Activated CD4-positive, alpha-beta T cell treated with anti-CD3 and anti-CD28 coated beads for 1 hour (primary cell): ENCODE measurements at places on chromosomes 3 and 15.

- DNase-seq, result no peak
These were observed 217.8 kb downstream of the UACA start for GRCh38 chr15:70545526-70545925.

DNA sequence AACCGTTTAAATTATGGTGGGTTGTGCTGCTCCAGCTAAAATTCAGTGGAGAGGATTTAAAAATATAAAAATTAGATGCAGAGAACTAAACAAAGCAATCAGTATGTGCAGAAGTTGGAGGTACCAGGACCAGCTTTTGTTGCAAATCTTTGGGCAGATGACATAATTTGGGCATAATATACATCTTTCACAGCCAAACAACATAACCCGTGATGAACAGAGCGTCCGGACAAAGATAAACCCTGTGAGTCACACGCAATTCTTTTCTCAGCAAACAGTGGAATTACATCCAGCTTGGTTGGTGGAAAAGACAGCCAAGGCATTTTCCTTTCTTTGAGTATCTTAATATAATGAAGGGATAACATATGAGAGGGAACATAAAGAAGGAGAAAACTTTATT is 419.4 kb upstream of the ADAMTS9 start:
- no peak for DNase-seq

DNA sequence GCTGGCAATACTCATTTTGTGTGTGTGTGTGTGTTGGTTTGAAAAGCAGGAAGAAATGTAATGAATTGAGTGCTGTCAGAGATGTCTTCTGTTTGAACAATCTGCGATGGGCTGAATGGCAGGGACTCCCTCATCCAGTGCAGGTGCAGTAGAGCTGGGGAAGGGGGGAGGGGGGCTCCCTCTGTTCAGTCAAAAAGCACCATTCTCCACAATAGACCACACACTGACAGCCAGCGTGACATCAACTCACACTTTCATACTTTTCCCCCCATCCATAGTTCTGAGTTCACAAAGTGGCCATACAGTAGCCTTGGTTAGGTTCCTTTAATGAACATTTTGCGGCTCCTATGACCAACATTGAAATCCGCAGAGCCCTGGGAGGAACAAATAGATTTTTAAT is 10.4 kb downstream of the SOX2 start:
- no peak for DNase-seq

DNA sequence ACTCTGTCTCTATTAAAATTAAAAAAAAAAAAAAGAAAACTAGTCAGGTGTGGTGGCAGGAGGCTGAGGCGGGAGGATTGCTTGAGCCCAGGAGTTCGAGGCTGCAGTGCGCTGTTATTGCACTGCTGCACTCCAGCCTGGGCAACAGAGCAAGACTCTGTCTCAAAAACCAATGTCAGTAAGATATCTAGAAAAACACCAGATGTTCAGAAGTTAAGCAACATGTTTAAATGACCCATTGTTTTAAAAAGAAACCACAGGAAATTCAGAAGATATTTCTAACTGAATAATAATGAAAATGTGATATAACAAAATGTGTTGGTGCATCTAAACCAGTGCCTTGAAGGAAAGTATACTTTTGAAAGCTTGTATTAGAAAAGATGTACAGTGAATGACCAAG is 203.4 kb upstream of the CGNL1 start:
- DNase-seq, result no peak

DNA sequence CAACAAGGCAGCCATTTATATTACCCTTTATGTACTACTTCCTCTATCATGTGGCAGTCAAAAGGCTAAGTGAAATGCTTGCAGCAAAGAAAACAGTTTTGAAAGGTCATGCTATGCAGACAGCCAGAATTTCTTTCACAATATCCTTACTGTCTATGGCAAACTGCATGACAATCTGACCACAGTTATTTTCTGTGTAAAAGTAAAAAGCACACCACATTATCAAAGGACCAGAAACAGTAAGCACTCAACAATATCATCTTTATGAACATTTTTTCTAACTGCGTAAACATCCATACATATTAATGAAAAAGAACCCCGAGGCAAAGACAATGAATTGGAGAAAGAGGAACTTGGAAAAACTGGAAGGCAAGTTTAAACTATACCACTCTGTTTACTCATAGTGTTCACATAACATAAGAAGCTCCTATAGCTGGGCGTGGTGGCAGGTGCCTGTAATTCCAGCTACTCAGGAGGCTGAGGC is 47.9 kb downstream of the PIK3CB start:
- DNase-seq, result no peak

- DNase-seq, result no peak
These were observed 22.4 kb downstream of the GYG1 start for GRCh38 chr3:149013726-149014125.

DNA sequence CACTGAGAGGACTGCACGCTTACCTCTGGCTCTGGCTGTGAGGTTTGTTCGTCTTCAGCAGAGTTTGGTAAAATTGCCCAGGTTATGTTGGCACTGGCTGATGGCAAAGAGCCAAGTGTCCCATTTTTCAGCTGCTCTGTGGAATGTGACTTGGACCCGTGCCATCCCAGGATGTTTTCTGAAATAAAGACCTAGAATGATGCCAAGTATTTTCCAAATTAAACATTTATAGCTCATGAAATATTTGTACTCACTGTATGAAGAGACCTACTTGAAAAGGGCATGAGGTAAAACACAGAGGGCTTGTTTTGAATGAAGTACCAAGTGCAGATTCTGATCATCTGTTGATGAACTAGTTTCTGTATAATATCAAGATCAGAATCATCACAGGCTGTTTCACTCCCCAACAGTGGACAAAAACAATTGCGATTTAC is 200.5 kb downstream of the STT3B start:
- DNase-seq, result no peak

- no peak for DNase-seq
These were observed 45.2 kb downstream of the ATP2B2 start for GRCh38 chr3:10459954-10460754.

GRCh38 chr3:176032043-176032442 is 1165.2 kb downstream of the TBL1XR1 start:
- DNase-seq, result no peak

GRCh38 chr3:42827654-42828053 is 18.4 kb downstream of the ACKR2 start:
- no peak for DNase-seq

GRCh38 chr15:75809986-75810750 is 33.1 kb upstream of the UBE2Q2 start:
- DNase-seq, result no peak

DNA sequence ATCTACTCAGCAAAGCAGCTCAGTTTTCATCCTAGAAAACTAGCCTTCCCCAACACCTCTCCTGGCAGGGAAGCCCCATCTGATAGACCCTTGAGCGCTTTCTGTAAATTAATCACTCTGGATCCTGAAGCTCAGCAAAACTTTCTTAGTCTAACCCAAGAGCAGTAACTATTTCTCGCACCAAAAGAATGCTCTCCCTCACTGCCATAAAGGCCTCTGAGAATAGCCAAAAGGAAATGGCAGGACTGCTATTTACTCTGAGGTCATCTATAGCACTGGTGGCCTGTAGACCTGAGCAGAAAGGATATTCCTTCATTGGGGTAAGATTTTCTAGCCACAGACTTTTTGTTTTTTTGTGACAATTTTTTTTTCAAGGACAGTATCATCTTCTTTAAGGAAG is 345.8 kb upstream of the ADAMTS9 start:
- DNase-seq, result no peak

DNA sequence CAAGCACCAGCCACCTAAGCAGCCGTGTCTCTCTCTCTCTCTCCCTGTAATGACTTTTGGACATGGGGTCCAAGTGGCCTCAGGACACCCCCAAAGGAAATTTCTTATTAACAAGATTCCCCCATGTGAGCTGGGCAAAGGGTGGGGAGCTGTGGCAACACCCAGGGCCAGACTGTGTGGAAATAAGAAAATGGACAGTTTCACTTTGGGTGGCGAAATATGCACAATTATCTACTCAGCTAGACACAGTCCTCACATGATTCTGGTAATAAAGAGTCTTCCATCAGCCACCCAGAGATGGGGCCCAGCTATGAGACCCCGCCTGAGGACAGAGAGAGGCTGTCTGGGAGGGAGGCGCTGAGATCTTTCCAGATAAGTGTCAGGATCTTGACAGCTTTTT is 96.8 kb upstream of the TPM1 start:
- DNase-seq, result no peak

- no peak for DNase-seq
These were observed 7.0 kb downstream of the IQSEC1 start for GRCh38 chr3:13066236-13066635.

- no peak for DNase-seq
These were observed 146.3 kb upstream of the RGMA start for GRCh38 chr15:93235269-93235668.

- no peak for DNase-seq
These were observed 108.0 kb upstream of the MEIS2 start for GRCh38 chr15:37208146-37209040.

DNA sequence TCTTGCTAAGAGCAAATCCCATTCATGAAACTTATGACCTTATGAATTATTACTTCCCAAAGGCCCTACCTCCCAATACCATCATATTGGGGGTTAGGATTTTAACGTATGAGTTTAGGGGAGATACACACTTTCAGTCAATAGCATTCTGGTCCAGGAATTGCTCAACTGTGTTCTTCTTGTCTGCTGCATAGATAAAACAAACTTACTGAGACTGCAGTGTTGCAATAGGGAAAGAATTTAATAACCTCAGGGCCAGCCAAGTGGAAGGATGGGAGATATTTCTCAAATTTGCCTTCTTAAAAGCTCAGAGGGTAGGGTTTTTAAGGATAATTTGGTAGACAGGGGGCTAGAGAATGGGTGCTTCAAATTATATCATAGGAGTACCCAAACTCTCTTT is 625.8 kb downstream of the OTOL1 start:
- no peak for DNase-seq

DNA sequence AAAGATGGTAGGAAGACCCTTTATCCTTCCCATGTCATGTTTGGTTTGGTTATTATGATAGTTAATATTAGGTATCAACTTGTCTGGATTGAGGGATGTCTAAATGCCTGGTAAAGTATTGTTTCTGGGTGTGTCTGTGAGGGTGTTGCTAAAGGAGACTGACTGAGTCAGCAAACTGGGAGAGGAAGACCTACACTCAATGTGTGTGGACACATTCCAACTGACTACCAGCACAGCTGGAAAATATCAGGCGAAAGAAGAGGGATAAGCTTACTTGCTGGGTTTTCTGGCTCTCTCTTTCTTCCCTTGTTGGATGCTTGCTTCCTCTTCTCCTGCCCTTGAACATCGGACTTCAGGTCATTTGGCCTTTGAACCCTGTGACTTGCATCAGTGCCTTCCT is 1227.6 kb upstream of the EPHA6 start:
- no peak for DNase-seq

GRCh38 chr3:130737622-130738021 is 9.0 kb downstream of the PIK3R4 start:
- no peak for DNase-seq

GRCh38 chr15:44058126-44058525 is 136.9 kb downstream of the FRMD5 start:
- DNase-seq, result no peak

GRCh38 chr3:126051741-126052140 is 32.2 kb downstream of the SLC41A3 start:
- DNase-seq, result no peak

DNA sequence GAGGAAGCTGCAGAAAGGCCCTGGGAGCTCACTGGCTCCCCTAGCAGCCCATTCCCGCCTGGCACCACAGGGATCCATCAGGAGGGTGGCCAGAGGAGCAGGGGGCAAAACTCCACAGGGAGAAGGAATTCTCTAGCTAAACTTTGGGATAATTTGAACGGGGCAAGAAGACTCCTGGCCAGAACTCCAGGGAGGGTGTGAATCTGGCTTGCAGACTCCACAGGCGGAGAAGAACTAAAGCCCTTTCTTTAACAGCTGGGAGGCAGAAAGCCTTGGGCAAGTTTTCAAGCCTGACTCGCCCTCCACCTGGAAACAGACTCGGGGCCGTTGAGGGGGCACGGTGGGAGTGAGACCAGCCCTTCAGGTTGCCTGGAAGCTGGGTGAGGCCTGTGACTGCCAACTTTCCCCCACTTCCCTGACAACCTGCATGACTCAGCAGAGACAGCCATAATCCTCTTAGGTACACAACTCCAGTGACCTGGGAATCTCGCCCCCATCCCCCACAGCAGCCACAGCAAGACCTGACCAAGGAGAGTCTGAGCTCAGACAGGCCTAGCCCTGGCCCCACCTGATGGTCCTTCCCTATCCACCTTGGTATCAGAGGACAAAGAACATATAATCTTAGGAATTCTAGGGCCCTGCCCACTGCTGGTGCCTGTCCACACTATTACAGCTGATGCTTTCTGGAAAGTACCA is 28.6 kb downstream of the SLC27A2 start:
- DNase-seq, result no peak

GRCh38 chr3:173799060-173799816 is 401.7 kb downstream of the NLGN1 start:
- no peak for DNase-seq

GRCh38 chr15:95742836-95743235 is 587.7 kb upstream of the NR2F2 start:
- no peak for DNase-seq

GRCh38 chr3:46276497-46277099 is 34.3 kb downstream of the CCR3 start:
- peak; percentile 61 for DNase-seq

DNA sequence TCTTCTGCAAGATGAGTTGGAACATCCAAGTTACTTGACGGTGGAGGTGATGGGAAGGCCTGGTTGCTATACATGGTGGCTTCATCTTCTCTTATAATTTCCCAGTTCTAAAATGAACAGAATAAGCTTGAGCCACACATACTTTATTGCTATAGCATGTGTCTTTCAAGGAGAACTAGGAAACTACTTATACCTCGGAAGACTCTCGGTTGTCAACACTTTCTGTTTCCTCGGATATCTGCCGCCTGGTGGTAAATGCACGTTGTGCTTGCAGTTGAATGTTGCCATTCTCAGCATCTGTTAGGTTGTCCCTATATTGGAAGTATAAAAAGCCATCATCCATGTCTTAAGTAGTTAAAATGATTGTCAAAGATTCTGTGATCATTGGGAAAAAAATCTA is 117.5 kb upstream of the PRTG start:
- no peak for DNase-seq

- no peak for DNase-seq
These were observed 467.9 kb upstream of the ATP11B start for GRCh38 chr3:182325213-182325950.

- no peak for DNase-seq
These were observed 124.1 kb downstream of the GADL1 start for GRCh38 chr3:30770387-30770786.

- DNase-seq, result no peak
These were observed 115.7 kb downstream of the TMCC1 start for GRCh38 chr3:129777806-129778205.
